ENCODE measurements at places on chromosomes 16 and 17. TPM values are rescaled to one million over a fixed set of nuclear protein-coding genes. Genes with fewer than 3 reads are reported as not detected.

GRCh38 chr17:70478902-70479301 is 309.6 kb downstream of the KCNJ2 start:
- no peaks in the 10 kb centered on the region for H3K4me1 ChIP-seq
- DNase-seq: no peak
- no peak overlapping the region for H3K4me3 ChIP-seq

DNA sequence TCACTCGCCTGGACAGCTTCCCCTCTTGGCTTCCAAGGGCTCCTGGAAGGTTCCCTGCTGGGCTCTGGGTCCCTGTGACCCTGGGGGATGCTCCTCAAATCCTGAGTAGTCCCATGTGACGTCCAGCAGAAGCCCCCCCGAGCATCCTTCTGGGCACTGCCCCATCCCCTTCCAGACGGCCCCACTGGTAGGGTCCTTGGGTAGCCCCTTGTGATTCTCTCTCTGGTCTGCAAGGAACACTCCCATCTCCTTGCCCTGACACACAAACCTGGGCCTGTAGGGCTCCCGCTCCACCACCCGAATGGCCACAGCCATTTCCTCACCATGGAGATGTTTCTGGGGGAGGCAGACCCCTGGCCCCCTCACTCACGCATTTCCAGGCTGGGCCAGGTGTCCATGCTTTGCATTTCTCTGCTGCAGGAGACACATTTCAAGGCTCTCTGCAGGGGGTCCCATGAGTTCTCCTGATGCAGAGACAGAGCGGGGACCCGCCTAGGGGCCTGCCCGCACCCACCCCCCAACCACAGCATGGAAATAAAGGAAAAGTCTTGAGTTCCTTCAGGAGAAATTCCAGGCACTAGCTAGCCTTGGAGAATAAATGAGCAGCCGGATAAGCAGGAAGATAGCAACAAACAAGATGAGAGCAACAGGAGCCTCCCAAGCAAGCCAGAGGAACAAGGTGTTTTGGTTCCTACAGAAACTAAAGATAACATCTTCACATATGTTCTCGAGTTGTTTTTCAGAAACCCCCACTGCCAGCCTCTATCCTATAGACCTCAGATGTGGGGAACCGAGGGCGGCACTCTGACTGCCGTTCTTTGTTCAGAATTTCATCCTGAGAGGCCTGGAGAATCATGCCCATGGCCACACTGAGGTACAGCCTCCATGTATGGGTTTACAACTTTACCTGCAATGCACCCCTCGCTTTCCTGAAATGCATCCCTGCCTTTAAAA is 128.8 kb downstream of the MGAT5B start:
- H3K36me3 ChIP-seq: no peaks in the 10 kb centered on the region
- peaks cover 40% of the 10 kb centered on the region for H3K4me1 ChIP-seq

DNA sequence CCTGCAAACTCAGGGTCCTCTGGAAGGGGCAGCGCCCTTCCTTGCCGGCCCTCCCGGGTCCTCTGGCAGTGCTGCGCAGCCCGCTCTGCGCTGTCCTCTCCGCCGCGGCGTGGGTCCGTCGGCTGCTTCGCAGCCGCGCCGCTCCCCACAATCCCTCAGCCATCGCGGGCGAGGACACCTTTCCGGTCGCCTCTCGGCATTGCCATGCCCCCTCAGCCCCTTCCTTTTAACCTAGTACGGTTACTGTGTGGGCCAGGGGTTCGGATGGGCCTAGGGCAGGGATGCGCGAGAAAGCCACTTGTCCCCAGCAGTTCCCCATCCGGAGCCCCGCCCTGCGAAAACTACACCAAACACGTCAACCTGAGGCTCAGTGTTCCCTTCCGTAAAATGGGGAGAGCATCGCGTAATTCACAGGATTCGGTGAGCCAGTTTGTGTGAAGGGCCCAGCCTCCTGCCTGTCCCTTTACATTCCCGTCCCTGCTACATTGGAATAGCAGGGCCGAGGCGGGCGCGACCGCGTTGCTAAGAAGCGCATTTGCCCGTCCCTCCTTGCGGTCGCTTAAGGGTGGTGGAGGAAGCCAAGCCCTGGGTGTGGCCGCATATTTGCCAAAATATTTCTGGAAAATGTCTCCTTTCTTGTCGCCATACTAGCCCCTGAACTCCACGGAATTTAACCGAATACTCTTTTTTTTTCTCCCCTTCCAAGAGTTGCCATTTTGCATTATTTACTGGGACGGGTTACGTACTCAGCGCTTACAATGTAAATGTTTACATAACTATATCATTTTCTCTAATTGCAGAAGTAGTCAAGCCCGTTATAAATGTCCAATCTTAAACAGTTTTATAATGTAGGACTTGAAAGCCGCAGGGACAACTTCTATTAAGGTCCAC is 13.2 kb downstream of the COPZ2 start:
- peaks cover 13% of the 10 kb centered on the region for H3K27me3 ChIP-seq
- H3K27ac ChIP-seq: peak overlapping the region; percentile 91
- H3K4me3 ChIP-seq: peak overlapping the region; percentile 89
- H3K4me1 ChIP-seq: peaks cover 35% of the 10 kb centered on the region
- DNase-seq: peak; percentile 46

The POLR3K gene
- 26.5 TPM for total RNA-seq

The KRTAP1-1 gene
- total RNA-seq: not detected

The SMIM5 gene
- total RNA-seq: 1.7 TPM

The MSLN gene
- total RNA-seq: not detected

The CLEC18B gene
- 1.3 TPM for total RNA-seq

The CHP2 gene
- total RNA-seq: not detected

All from activated B cell treated with CpG ODN at 0.5 μM for 24 hours (primary cell).